Peyer's patch (tissue), 4 donors: ENCODE measurements at places on chromosomes 12 and 14.

GRCh38 chr12:15444523-15444922 lies 122.2 kb downstream of the PTPRO start:
- no peak overlapping the region for H3K27ac ChIP-seq
- H3K4me3 ChIP-seq: no peak overlapping the region
- H3K36me3 ChIP-seq: no peaks in the 10 kb centered on the region

GRCh38 chr12:107485731-107486130 lies 199.9 kb upstream of the PWP1 start:
- no peak for DNase-seq
- no peaks in the 10 kb centered on the region for H3K27me3 ChIP-seq
- no peaks in the 10 kb centered on the region for H3K4me1 ChIP-seq
- H3K27ac ChIP-seq: no peak overlapping the region
- no peak overlapping the region for H3K4me3 ChIP-seq
- H3K36me3 ChIP-seq: no peaks in the 10 kb centered on the region

DNA sequence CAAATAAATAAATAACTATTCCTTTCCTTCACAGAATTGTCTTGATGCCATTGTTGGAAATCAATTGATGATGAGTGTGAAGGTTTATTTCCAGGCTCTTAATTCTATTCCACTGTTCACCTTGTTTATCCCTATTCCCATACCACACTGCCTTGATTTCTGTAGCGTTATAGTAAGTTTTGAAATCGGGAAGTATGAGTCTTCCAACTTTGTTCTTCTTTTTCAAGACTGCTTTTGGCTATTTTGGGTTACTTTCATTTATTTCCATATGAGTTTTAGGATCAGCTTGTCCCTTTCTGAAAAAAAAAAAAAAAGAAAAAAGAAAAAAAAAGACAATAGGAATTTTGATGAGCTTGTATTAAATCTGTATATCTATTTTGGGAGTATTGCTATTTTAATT lies 9.3 kb upstream of the CDK2AP1 start:
- no peak overlapping the region for H3K27ac ChIP-seq
- H3K4me3 ChIP-seq: no peak overlapping the region
- no peak for DNase-seq
- H3K4me1 ChIP-seq: no peaks in the 10 kb centered on the region
- H3K36me3 ChIP-seq: no peaks in the 10 kb centered on the region

- no peak overlapping the region for H3K4me3 ChIP-seq
- no peaks in the 10 kb centered on the region for H3K27me3 ChIP-seq
- no peak overlapping the region for H3K27ac ChIP-seq
These were observed 30.4 kb upstream of the GSG1 start for GRCh38 chr12:13133886-13134285.

- no peaks in the 10 kb centered on the region for H3K4me1 ChIP-seq
- peak overlapping the region; percentile 45 for H3K27ac ChIP-seq
- DNase-seq: no peak
- H3K27me3 ChIP-seq: no peaks in the 10 kb centered on the region
- H3K36me3 ChIP-seq: no peaks in the 10 kb centered on the region
These were observed 62.6 kb upstream of the CORO1C start for GRCh38 chr12:108793756-108794441.

GRCh38 chr12:22039361-22039760 lies 6.7 kb upstream of the CMAS start:
- no peak overlapping the region for H3K4me3 ChIP-seq
- DNase-seq: no peak
- H3K27me3 ChIP-seq: no peaks in the 10 kb centered on the region
- H3K27ac ChIP-seq: no peak overlapping the region

DNA sequence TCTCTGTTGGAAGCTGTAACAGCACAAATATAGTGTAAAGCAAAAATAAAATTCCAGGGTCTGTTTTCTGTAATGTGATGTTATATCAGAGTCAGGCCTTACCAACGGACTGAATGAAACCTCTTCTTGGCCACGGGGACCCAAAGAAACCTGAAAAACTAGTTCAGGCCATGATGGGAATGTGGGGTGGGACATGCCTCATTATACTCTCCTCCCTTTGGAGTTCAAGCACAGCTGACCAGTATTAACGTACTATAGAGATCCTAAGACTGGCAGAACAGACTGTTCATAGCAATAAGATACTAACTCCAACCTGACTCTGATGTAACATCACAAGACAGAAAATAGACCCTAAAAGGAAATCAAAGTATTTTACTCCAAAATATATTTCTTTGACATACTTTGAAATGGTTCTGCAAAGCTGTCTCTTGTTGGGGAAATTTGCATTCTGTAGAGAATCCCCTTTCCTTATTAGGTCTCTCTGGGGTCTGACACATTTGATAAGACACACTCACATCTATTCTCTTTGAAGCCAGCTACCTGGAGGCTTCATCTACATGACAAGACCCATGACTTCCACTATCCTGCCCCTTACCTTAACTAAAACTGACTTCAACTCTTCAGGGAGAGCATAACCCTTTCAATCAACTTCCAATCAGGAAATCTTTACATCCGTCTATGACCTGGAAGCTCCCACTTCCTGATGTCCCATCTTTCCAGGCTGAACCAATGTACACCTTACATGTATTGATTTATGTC lies 444.6 kb downstream of the SOX5 start:
- H3K27ac ChIP-seq: no peak overlapping the region
- H3K27me3 ChIP-seq: no peaks in the 10 kb centered on the region
- DNase-seq: no peak
- no peaks in the 10 kb centered on the region for H3K36me3 ChIP-seq
- no peak overlapping the region for H3K4me3 ChIP-seq
- no peaks in the 10 kb centered on the region for H3K4me1 ChIP-seq

DNA sequence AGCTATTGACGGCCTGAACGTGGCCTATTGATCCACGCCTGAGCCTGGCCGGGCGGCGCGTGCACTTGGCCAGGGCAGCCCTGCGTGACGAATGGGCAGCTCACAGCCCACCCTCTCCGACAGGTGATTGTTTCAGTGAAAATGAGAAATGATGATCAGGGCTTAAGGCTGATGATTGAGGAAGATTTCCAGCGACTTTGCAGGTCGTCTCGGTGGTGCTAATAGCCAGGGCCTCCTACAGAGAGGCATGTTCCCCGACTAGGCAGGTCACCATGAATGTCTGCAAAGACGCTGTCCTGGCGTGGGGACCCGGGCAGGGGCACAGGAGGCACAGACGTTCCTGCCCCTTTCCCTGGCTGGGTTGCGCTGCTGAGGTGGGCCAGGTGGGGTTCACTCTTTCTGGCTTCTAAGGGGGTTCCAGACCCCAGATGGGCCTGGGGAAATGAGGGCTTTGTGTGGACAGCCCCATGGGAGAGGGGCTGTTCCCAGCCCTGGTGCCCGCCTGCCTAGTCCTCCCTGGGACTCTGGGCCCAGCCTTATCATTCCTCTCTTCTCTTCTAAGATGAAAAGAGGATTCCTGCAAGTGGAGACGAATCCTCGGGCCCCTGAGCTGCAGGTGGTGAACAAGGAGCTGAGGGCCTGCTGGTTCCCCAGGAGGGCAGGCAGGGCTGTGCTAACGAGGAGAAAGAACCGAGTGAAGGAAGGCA lies 157.4 kb downstream of the KIF26A start:
- no peak overlapping the region for H3K27ac ChIP-seq
- H3K27me3 ChIP-seq: no peaks in the 10 kb centered on the region
- H3K36me3 ChIP-seq: no peaks in the 10 kb centered on the region
- no peaks in the 10 kb centered on the region for H3K4me1 ChIP-seq
- peak; percentile 42 for DNase-seq

- no peaks in the 10 kb centered on the region for H3K27me3 ChIP-seq
- no peak overlapping the region for H3K27ac ChIP-seq
- no peak for DNase-seq
- no peaks in the 10 kb centered on the region for H3K4me1 ChIP-seq
- H3K36me3 ChIP-seq: no peaks in the 10 kb centered on the region
- no peak overlapping the region for H3K4me3 ChIP-seq
These were observed 180.3 kb downstream of the RMST start for GRCh38 chr12:97642911-97643310.

- H3K27ac ChIP-seq: peak overlapping the region; percentile 40
- no peaks in the 10 kb centered on the region for H3K27me3 ChIP-seq
- no peaks in the 10 kb centered on the region for H3K4me1 ChIP-seq
- H3K36me3 ChIP-seq: no peaks in the 10 kb centered on the region
- peak; percentile 59 for DNase-seq
These were observed 47.1 kb downstream of the GIT2 start for GRCh38 chr12:109949089-109949488.

DNA sequence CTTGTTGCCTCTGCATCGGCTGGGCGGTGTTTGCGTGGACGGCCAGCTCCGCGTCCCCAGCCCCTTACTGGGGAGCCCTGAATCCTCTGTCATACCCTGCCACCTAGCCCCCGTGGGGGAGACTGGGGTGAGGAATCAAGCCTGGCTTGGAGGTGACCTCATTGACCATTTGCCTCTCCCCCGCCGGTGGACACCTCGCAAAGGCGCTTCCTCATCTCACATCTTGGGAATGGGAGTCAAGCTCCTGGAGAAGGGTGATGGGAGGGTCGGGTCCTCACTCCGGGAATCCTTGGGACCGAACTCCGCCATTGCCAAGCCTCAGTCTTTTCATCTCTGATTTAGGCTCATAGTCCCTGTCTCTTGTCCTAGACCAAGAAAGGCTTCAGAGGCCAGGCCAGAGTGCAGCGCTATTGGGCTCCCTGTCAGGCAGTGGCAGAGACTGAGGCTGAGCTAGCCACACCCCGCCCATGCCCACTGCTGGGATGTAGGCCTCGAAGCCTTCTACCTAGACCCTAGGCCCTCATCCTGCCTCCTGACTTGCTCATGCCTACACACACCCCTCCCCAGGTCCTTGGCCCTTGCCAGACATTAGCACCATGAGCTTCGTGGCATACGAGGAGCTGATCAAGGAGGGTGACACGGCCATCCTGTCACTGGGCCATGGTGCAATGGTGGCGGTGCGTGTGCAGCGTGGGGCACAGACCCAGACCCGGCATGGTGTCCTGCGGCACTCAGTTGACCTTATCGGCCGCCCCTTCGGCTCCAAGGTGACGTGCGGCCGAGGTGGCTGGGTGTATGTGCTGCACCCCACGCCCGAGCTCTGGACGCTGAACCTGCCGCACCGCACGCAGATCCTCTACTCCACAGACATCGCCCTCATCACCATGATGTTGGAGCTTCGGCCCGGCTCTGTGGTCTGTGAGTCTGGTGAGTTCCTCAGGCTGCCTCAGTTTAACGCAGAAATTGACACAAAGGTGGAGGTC lies 678 bp downstream of the TRMT61A start:
- H3K27me3 ChIP-seq: no peaks in the 10 kb centered on the region
- DNase-seq: no peak
- peaks cover 6% of the 10 kb centered on the region for H3K4me1 ChIP-seq
- peak overlapping the region; percentile 70 for H3K4me3 ChIP-seq
- H3K27ac ChIP-seq: peak overlapping the region; percentile 71

DNA sequence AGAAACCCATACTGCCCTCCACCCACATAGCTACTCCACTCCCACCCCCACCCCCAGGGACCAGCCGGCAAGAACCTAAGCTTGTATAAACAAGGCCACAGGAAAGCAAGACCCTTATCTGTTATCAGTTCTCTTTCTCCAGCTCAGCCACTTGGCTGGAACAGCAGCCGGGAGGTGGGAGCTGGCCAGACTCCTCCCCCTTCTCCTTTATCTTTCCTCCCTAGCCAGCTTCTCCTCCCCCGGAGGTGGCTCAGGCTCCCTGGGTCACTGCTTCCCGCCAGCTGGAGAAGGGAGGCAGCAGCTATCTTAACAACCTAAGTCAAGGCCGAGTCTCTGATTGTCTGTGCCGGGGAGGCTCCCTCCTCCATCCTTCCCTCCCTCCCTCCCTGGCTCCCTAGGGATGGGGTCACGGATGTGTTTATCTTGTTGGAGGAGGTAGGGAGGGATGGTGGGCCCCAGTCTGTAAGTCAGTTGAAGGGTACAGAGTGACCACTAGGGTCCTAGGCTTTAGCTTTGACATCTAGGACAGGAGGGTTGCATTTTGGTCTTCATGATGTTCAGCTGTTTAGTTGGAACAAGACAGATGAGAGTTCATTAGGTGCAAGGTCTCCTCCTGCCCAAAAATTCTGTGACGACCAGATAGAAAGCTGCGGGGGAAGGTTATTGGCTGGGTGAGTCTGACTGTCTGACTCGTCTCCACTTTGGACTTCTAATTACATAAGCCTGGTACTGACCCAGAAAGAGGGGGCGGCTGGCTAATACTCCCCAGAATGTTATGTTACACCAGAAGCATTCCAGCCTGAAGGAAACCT lies 29.7 kb downstream of the ZFP36L1 start:
- H3K27ac ChIP-seq: peak overlapping the region; percentile 31
- H3K4me3 ChIP-seq: no peak overlapping the region
- DNase-seq: no peak
- H3K4me1 ChIP-seq: peaks cover 10% of the 10 kb centered on the region

GRCh38 chr14:51821822-51822221 lies 38.6 kb upstream of the GNG2 start:
- DNase-seq: no peak
- H3K27ac ChIP-seq: no peak overlapping the region
- H3K36me3 ChIP-seq: no peaks in the 10 kb centered on the region
- H3K4me1 ChIP-seq: no peaks in the 10 kb centered on the region
- H3K27me3 ChIP-seq: no peaks in the 10 kb centered on the region

- no peaks in the 10 kb centered on the region for H3K27me3 ChIP-seq
- no peak for DNase-seq
- no peaks in the 10 kb centered on the region for H3K4me1 ChIP-seq
- H3K4me3 ChIP-seq: no peak overlapping the region
These were observed 126.7 kb downstream of the TTC6 start for GRCh38 chr14:37721976-37722659.

- peaks cover 13% of the 10 kb centered on the region for H3K4me1 ChIP-seq
- peak; percentile 15 for DNase-seq
- H3K36me3 ChIP-seq: no peaks in the 10 kb centered on the region
- no peaks in the 10 kb centered on the region for H3K27me3 ChIP-seq
- no peak overlapping the region for H3K4me3 ChIP-seq
These were observed 5.3 kb downstream of the B4GALNT1 start for GRCh38 chr12:57627501-57628279.
